ENCODE measurements at places on chromosomes 16 and 17.

- no peak for DNase-seq
These were observed 42.9 kb upstream of the TEKT3 start for GRCh38 chr17:15384142-15384787.

DNA sequence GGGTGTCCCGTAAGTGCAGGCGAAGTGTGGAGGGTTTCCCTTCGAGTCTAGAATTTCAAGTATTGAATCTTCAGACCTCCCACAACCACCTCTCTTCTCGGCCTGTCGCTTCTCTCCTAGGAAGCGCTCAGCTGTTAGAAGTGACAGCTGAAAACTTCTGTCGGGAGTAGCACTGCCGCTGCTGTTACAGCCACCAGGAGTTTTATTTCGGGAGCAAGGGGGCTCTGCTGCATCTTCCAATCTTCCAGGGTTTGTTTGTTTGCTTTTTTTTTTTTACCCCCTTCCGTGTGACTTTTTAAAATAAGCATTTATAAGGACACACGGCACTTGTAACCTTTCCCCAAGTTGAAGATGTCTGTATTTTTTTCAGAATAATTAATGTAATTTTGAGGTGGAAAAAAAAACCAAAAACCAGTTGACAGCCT lies 767 bp downstream of the RPS6KB1 start:
- no peak for DNase-seq

GRCh38 chr17:35257208-35257659 lies 14.4 kb downstream of the SLFN5 start:
- DNase-seq, result peak; percentile 12

DNA sequence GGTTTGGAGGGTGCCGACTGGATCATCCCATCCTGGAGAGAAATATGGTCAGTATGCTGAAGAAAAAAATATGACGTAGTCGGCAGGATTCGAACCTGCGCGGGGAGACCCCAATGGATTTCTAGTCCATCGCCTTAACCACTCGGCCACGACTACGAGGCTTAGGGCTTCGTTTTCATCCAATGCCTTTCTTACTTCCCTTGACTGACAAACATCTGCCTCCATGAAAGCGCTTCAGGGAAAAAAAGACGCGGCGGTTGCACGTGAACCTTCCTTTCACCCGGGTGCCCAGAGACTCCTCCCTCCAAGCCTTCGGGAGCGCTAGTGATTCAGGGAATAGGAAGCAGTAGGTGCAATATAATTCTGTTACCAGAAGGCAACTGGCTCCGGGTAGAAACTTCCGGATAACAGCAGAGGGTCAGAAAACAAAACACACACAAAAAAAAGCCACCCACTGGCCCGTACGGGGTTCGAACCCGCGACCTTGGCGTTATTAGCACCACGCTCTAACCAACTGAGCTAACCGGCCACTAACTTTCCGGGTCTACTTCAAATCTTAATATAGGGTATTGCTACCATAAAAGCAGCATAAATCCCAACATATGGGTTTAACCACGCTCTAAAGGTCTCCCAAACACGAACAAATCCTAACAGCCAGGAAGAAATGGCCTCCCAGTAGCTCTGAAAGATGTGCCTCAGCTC lies 16.3 kb upstream of the AURKB start:
- DNase-seq, result no peak
